ENCODE measurements at places on chromosomes 16 and 17.

DNA sequence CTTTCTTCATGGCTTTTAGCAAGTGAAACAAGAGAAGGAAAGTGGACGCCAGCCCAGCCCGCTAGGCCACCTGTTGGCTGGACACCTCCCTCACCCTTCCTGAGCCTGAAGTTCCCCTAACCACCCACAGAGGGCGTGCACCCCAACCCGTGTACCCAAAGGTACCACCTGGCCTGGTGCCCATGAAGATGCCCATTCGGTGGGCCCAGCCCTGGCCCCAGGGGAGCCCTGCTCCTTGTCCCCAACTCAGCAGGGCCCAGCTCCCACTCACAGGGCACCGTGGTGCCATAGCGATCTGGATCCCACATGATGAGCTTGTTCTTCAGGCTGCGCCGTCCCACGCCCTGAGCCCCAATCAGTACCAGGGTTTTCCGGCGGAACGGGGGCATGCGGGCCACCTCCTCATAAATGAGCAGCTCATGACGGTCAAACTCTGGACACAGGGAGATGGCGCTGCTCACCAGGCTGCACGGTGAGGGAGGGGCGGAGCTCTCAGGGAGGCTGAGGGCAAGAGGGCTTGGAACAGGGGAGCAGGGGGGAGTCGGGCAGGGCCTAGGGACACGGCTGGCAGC lies 26.8 kb downstream of the MPP2 start:
- no peak for DNase-seq

DNA sequence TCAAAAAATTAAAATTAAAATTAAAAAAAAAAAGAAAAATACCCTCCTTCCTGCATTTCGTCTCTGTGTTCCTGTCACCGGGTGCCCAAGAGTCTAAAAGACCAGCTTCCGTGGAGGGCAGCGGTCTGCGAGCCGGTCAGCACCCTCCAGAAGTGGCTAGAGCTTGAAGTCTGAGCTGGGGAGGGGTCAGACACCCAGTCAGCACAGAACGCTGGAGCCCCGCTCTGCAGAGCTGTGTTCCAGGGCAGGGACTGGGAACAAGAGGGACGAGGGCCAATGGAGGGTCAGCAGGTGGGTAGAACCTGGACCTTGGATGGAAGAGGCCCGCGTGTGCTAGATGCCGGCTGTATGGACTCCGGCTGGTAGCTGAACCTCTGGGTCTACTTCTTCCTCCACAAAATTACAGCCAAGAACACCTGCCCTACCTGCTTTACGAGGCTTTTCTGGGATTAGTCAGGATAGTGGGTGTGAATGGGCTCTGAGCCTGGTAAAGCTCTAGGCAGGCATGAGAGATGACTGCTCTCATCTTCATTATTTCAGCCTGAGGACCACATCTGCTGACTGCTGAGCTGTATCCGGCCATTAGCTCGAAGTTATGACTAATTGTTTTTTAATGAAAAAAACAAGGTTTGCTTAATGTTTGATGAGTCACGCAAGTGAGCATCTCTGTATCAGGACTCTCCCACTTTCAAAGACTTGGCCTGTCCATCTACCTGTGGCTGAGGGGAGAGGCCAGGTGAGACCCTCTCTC lies 5.9 kb downstream of the TRPV1 start:
- DNase-seq, result no peak

DNA sequence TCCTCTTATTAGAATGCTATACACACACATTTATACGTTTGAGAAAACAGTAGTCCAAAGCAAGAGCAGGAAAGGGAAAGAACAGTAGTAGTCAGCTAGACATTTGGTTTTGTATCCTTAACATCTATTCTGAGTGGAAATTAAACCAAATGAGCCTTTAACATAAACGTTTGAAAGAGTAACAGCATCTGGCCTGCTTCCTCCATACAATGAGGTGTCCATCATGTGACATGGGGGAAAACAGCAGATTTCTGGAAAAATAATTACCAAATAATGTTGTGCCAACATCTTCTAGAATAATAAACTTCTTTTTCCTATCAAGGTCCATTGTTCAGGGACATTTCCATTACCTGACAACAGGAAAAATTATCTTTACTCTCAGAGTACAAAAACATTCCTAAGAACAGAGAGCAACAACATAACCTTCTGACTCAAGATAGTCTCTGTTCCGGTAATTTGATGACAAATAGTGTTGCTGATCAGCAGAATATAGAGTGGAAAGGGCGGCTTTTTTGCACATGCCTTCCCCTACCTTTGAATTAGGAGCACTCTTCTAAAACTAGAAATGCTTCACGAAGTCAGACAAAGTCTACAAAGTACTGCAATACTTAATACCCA lies 20.2 kb downstream of the CYTH1 start:
- DNase-seq, result no peak

DNA sequence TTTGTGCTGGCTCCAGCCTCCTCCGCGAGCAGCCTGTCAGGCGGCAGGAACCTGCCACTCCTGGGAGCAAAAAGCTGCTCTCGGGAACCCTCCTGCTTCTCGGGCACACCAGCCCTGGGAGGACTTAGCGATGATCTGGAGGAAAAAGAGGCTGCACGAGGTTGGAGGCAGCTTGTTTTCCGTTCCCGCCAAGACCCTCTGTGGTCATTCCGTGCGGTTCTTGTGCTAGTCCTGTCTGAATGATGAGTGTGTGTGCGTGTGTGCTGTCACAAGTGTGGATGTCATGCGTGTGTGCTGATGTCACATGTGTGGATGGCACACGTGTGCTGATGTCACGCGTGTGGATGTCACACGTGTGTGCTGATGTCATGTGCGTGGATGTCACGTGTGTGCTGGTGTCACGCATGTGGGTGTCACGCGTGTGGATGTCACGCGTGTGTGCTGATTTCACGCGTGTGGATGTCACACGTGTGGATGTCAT lies 150.0 kb downstream of the NPIPB11 start:
- no peak for DNase-seq

GRCh38 chr17:6153375-6153774 lies 83.2 kb downstream of the WSCD1 start:
- no peak for DNase-seq

DNA sequence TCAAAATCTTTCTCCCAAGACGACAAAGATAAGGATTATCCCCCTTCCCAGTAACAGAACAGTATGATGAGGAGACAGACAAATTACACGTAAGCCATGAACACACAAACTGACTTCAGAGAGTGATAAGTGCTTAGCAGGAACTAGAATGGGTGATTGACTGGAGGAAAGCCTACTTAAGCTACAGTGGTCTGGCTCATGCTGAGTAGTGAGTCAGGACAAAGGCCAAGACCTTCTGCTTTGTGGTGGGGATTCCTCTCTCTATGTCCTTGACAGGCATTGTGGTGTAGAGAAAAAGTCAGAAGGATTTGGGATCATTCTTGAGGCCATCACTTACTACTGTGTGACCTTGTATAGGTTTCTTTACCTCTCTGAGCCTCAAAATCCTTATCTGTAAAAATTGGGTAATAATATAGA lies 381.9 kb upstream of the CCL2 start:
- DNase-seq, result no peak

DNA sequence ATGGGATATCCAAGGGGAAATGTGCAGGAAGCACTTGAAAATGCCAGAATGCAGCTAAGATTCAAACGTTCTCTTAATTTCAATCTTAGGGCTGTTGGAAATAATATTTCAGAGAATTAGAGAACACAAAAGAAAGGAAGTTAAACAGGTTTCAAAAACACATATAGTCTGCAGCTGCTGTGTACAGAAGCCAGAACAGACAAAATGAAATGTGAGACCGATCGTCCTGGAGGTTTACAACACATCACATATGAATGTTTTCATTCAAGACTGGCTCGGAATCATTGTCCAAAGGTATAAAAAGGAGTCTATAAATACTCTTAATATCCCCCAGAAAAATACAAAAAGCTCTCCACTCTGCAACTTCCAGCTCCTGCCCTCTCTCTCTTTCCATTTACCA lies 14.3 kb downstream of the CYTH1 start:
- no peak for DNase-seq

- no peak for DNase-seq
Measured at GRCh38 chr16:64762211-64762610, 359.7 kb downstream of the CDH11 start.

DNA sequence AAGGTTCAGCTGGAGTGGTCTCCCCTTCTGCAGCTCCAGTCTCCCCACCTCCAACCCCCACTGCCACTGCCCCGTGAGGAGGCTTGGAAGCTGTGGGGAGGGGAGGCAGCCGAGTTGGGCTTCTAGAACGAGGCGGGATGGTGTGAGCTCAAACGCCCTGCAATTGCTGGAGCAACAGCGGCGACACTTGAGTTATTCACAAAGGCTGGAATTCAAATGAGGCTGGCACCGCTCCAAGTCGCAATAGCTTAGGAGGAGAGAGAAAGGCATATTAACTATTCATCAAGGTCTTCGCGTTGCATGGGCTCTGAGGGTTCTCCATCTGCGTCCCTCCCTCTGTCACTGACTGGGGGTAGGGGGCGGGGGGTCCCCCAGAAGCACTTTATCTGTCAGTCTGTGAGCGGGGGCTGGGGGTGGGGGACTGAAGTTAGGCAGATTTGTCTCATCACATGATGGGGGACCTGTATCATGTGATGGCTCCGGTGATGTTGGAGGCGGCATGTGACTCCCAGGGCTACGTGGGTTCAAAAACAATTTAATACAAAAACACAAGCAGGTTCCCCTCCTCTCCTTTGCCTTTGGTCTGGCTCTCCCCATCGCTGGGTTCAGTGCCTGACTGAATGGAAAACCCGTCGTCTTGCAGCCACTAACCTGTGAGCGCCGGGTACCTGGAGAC lies 70.5 kb downstream of the RBBP6 start:
- DNase-seq, result no peak

- DNase-seq, result no peak
Measured at GRCh38 chr17:230395-230770, 48.9 kb upstream of the DOC2B start.

- no peak for DNase-seq
Measured at GRCh38 chr17:4073983-4074830, 68.6 kb downstream of the ZZEF1 start.

DNA sequence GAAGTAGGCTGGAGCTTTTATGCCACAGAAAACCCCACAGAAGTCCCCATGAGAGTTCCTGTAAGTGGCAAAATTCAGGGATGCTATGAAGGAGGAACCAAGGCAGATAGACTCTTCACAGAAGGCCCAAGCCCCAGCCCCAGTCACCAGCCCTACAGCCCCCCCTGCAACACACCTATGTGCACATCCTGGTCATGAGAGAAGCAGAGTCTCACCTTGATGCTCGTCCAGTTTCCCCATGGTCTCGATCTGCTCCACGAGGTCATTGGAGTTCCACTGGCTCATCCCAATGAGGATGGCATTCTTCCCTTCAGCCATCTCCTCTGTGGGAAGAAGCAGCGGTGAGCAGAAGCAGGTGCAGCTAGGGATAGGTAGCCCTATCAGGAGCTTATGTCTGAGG lies 31.2 kb downstream of the PITPNM3 start:
- no peak for DNase-seq

GRCh38 chr17:19386051-19386929 lies 700 bp downstream of the MFAP4 start:
- no peak for DNase-seq

GRCh38 chr16:28085389-28086171 lies 22.1 kb upstream of the GSG1L start:
- DNase-seq, result no peak

GRCh38 chr17:34651402-34651811 lies 72.0 kb downstream of the TMEM132E start:
- DNase-seq, result no peak
